Colonic mucosa (tissue), 4 donors: ENCODE measurements at places on chromosomes 6 and 20.
A peak's percentile ranks its signal among the peaks of the same experiment; 100 is the strongest.

DNA sequence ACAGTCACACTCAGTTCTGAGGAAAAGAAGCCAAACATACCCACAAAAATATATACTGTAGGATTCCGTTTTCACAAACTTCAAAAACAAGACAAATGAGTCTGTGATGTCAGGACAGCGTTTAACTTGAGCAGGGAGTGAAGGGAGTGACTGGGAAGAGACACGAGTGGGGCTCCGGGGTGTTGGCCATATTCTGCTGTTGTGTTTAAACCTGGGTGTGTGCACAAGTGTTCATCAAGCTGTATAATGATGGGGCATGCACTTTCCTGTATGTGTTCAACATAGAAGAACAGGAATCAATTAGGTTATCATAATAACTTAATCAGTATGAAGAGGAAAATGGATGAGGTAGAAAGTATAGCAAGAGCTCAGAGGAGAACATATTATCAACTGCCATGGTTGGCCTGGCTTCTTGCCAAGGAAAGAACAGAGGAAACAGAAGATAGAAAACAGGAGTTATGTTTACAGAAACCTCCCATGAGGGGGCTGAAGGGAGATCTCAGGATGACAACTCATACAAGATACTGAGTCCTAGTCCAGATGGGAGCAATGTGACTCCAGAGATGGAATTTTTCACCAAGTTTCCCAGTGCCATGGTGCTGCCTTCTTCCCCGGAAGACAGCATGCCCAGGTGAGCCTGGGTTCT is 15.1 kb upstream of the AFDN start:
- no peaks in the 10 kb centered on the region for H3K36me3 ChIP-seq
- no peaks in the 10 kb centered on the region for H3K27me3 ChIP-seq
- no peak overlapping the region for H3K27ac ChIP-seq
- no peak for DNase-seq
- H3K4me1 ChIP-seq = peaks cover 1% of the 10 kb centered on the region

DNA sequence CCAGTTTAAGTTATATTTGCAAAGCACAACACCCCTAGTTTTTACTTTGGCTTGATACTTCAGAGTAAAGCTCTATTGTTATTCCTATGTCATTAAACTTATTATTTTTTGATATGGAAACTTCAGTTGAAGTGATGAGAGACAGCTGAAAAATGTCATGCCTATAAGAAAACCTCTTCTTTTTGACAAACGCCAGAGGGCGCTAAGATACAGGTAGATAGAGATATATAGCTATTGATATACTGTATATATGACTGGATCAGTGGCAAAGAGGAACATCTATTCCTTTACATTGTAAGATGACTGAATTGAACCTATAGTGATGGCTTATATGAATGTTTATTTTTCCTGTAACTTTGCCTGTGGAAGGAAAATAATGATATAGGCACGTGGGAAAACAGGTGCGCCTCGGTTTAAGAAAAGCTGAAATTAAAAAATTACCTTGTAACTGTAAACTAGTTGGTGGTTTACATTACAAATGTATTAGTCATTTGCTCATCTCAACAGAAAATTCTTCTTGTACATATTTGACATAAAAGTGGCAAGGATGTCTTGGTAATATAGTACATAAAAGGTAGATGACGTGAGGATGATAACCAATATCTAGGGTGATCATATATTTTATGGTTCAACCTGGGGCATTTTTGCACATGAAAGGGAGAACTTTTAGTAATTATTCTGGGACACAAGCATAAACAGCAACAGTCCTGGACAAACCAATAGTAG is 74.1 kb downstream of the LAMA4 start:
- H3K36me3 ChIP-seq = no peaks in the 10 kb centered on the region
- no peaks in the 10 kb centered on the region for H3K27me3 ChIP-seq
- no peak overlapping the region for H3K27ac ChIP-seq
- no peaks in the 10 kb centered on the region for H3K4me1 ChIP-seq
- DNase-seq = peak; percentile 46

- no peak overlapping the region for H3K4me3 ChIP-seq
- H3K36me3 ChIP-seq = no peaks in the 10 kb centered on the region
- DNase-seq = no peak
- H3K27me3 ChIP-seq = no peaks in the 10 kb centered on the region
Observed at GRCh38 chr6:138073264-138073663, 34.0 kb downstream of the PERP start.

DNA sequence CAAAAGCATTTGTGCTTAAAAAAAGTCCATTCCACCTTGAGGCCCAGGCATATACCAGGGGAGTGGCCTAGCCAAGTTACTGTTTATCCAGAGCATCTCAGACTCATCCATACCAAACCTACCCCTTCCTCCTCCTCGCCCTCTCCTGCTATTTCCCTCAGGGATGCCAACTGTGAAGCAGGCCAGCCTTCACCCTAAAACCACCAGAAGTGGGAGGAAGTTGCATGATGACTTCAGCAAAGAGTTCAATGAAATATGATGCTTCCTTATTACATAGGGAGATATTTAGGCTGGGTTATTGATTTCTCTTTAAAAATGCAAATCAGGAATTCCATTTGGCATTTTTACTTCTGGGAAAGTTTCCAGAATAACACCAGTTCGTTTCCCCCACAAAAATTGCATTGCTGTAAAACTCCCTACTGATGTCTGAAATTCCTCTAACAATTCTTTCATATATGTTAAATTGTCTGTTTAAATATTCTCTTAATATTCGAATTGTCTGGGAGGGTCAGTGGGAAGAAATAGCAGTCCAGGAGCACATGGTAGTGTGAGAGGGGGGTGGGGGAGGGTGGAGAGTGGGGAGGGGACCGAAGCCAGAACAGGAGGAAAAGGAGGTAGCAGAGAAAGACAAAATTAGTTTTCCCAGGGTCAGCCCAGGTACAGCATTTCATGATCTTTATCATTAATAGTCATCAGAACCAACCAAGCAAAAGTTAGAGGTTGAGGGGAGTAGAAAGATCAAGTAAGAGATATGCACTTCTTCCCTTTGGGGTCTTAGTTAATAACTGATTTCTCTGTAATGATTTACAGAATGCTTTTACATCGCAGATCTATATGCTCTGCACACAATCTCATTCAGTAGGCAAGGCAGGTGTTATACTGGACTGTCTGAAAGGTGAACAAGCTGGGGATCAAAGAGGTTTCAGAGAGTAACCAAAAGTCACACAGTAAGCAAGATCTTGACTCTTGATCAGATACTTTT is 1.7 kb upstream of the TCP11 start:
- no peak overlapping the region for H3K27ac ChIP-seq
- no peaks in the 10 kb centered on the region for H3K27me3 ChIP-seq
- no peaks in the 10 kb centered on the region for H3K4me1 ChIP-seq
- no peak overlapping the region for H3K4me3 ChIP-seq
- DNase-seq = no peak
- no peaks in the 10 kb centered on the region for H3K36me3 ChIP-seq

DNA sequence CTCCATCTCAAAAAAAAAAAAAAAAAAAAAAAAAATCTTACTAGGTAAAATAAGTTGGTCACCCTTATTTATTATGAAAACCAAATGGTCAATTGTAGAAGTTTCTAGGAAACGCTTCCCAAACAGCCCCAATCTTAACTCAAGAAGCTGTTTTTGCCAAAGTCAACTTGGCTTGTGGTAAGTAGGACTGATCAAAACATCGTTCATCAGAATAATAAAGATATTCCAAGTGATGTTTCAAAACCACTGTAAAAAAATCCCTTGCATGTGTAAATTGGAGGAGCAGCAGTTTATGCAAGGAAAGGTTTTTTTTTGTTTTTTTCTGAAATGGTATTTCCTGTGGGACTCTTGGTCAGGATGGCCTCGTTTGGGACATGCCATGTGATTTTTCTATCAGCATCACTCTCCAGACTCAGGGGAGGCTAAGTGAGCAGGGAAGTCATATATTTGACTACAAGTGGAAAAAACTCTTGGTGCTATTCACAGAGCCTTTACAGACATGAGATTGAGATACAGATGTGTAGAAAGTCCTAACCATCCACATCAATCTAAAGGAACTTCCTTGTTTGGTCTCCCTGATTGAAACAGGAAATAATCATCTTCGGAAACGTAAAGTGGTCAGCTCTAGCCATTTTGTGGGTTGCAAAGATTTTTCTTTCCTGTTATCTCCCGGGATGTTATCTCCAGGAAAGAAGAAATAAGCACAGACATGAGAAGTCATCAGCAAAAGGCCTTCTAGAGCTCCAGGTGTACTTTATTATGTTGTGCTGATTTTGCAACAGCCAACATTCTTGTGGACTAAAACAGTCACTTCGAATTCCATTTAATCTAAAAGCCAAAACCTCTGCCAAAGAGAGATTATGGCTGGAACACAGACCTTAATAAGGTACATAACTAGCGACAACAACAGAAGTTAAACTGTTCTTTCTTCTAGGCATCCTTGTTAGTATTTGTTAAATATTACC is 177.8 kb downstream of the EDN1 start:
- H3K36me3 ChIP-seq = no peaks in the 10 kb centered on the region
- no peak for DNase-seq
- H3K27ac ChIP-seq = no peak overlapping the region
- H3K4me1 ChIP-seq = no peaks in the 10 kb centered on the region
- H3K27me3 ChIP-seq = no peaks in the 10 kb centered on the region
- H3K4me3 ChIP-seq = no peak overlapping the region

GRCh38 chr6:99550046-99550748 is 18.3 kb downstream of the CCNC start:
- no peaks in the 10 kb centered on the region for H3K36me3 ChIP-seq
- H3K27me3 ChIP-seq = no peaks in the 10 kb centered on the region
- no peaks in the 10 kb centered on the region for H3K4me1 ChIP-seq
- no peak for DNase-seq
- H3K27ac ChIP-seq = no peak overlapping the region

GRCh38 chr20:63163596-63164483 is 52.1 kb downstream of the YTHDF1 start:
- no peak overlapping the region for H3K27ac ChIP-seq
- no peaks in the 10 kb centered on the region for H3K27me3 ChIP-seq
- H3K36me3 ChIP-seq = no peaks in the 10 kb centered on the region
- DNase-seq = no peak
- H3K4me3 ChIP-seq = no peak overlapping the region

DNA sequence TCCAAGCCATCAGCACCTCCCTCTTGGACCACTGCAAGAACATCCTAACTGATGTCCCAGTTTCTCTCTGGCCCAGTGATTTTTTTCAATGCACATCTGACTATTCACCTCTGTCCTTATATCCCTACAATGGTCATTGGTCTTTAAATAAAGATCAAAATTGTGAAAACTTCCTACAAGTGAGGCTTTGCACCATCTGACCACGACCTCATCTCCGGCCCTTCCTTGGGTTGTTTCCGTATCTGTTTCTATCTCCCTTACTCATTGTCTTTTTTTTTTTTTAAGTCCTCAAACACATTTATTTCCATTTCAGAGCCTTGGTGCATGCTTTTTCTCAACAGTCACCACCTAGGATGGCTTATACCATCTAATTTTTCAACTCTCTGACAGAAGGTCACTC is 88.1 kb downstream of the IPCEF1 start:
- H3K4me3 ChIP-seq = no peak overlapping the region
- H3K27me3 ChIP-seq = no peaks in the 10 kb centered on the region
- H3K4me1 ChIP-seq = no peaks in the 10 kb centered on the region
- no peaks in the 10 kb centered on the region for H3K36me3 ChIP-seq
- no peak for DNase-seq

- H3K27ac ChIP-seq = no peak overlapping the region
- no peaks in the 10 kb centered on the region for H3K36me3 ChIP-seq
- no peaks in the 10 kb centered on the region for H3K4me1 ChIP-seq
- H3K4me3 ChIP-seq = no peak overlapping the region
Observed at GRCh38 chr6:130526466-130526865, 160.6 kb downstream of the TMEM200A start.

DNA sequence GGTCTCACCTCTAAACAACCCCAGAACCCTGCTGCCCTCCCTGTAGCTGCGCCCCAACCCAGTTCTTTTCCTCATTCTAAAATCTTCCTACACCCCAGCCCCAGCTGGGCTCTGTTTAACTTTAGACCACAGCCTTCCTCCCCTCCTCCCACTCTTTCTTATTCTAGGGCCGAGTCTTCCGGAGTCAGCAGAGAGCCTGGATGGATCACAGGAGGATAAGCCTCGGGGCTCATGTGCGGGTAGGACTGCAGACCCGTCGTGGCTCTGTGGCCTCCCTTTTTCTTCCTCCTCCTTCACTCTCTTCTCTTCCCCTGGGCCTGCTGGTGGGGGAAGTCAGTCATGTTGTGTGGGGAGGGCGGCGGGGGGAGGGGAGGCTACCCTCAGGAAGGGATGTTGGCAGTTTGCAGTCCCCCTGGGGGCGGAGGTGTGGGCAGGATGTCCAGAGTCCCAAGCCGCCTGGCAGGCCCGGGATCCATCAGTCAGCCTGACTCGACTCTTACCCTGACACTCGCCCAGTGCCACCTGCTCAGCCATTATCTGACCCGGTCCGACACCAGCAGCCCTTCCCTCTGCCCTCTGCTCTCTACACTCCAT is 8.1 kb downstream of the CAPN11 start:
- no peak overlapping the region for H3K4me3 ChIP-seq
- H3K27me3 ChIP-seq = no peaks in the 10 kb centered on the region
- no peak for DNase-seq
- no peaks in the 10 kb centered on the region for H3K4me1 ChIP-seq
- no peak overlapping the region for H3K27ac ChIP-seq
- no peaks in the 10 kb centered on the region for H3K36me3 ChIP-seq

DNA sequence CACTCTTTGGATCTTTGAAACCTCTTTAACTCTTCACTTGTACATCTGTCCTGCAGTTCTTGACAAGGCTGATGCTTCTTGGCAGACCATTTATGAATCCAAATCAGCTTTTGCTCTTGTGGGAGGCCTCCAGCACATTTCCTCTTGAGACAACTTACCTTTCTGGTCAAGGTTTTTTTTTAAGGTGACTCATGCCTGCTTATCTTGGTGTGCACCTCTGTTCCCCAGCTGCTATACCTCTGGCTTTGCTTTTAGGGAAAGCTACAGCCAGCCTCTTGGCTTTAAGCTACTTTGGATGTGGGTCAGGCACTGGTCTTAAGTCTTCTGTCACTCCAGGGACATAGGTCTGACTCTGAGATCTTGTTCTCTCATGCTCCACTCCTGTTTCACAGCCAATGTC is 106.5 kb downstream of the PHF3 start:
- no peaks in the 10 kb centered on the region for H3K36me3 ChIP-seq
- no peak for DNase-seq
- no peaks in the 10 kb centered on the region for H3K27me3 ChIP-seq
- no peak overlapping the region for H3K27ac ChIP-seq
- no peaks in the 10 kb centered on the region for H3K4me1 ChIP-seq
- H3K4me3 ChIP-seq = no peak overlapping the region
